ENCODE measurements at places on chromosomes 4 and X.

DNA sequence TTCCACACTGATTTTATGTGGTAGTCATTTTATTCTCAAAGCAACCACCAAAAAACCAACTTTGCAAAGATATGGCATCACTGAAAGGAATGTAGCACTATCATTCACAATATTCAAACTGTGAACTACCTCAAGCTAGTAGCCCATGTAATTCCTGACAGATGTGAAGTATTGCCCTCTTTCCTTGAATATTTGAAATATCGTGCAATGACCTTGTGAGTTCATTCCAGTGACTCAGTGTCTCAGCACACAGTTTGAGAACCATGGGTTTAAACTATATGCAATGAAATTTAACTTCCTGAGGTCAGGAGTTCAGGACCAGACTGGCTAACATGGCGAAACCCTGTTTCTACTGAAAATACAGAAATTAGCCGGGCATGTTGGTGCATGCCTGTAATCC, 20.9 kb upstream of the IQCM start:
- DNase-seq = no peak

- no peak for DNase-seq
These were observed 126.7 kb upstream of the STX18 start for GRCh38 chr4:4668355-4669210.

- DNase-seq = peak; percentile 88
These were observed 3.8 kb downstream of the ZFX start for GRCh38 chrX:24153178-24153795.

GRCh38 chr4:126354784-126355183, 1040.0 kb downstream of the FAT4 start:
- DNase-seq = no peak

- DNase-seq = no peak
These were observed 15.2 kb downstream of the ETDC start for GRCh38 chrX:135324463-135324862.

- DNase-seq = no peak
These were observed 212.5 kb downstream of the SPATA18 start for GRCh38 chr4:52263607-52264006.

DNA sequence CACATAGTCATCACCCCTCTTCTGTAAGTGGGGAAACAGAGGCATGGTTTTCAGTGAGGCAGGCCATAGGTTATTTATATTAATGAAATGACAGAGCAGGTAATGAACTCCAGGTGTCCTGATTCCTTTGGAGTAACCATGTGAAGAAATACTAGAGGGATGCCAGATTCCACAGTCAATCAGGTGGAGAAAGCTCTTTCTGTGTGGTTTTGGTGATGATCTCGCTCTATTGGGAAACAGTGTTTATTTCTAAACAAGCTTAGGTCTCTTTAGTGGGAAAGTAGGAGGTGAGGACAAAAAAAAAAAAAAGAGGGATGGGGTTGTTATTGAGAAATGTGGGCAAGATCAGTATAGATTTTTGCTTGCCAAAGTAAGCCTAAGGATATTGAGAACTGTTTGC, 12.2 kb downstream of the DOCK11 start:
- no peak for DNase-seq

DNA sequence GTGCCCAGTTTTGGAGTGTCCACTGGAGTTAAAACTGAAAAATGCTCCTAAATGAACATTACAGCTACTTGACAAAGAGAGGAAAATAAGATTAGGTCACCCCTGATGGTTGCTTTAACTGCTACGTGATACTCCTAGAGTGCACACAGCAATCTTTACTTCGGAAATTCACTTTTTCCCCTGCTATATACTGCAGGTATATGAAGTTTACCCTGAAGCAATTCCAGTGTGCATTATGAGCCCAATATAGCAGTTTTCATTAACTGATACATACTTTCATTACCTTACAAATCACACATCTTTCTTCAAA, 773 bp upstream of the ZNF827 start:
- no peak for DNase-seq

All from ELF-1 (cell line).